HS-5 (cell line): ENCODE measurements at places on chromosomes 11 and 22.

DNA sequence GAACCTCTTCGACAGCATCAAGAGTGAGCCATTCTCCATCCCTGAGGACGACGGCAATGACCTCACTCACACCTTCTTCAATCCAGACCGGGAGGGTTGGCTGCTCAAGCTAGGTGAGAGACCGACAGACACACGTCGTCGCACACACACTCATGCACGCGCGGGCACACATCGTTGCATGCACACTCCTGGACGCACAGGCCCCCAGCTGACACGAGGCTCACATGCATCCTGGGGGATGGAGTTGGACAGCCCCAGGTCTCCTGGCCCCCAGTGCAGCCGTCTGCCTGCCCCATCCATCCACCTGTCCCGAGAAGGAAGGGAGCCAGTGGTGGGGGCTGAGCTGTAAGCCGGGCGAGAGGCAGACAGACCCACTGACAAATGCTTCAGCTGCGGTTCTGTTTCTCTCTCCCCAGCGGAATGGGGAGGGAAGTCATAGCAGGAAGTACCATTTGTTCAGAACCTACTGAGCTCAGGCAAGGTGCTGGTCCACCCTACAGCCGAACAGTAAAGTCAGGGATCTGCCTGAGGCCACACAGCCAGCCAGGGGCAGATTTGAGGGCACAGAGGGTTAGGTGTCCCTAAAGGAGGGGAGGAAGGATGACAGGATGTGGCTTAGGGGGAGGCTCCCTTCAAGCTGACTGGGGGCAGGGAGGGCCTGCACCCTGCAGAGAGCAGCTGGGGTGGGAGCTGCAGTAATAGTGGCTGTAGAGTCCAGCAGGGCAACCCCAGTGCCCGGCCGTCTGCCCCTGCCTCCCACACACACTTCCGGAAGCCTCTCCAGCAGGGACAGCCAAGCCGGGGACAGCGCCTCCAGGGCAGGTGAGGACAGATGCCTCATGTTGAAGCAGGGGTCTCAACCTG lies 27.1 kb downstream of the CYTH4 start:
- DNase-seq, result no peak

GRCh38 chr22:43878079-43878795 lies 13.6 kb downstream of the PNPLA5 start:
- DNase-seq, result no peak

DNA sequence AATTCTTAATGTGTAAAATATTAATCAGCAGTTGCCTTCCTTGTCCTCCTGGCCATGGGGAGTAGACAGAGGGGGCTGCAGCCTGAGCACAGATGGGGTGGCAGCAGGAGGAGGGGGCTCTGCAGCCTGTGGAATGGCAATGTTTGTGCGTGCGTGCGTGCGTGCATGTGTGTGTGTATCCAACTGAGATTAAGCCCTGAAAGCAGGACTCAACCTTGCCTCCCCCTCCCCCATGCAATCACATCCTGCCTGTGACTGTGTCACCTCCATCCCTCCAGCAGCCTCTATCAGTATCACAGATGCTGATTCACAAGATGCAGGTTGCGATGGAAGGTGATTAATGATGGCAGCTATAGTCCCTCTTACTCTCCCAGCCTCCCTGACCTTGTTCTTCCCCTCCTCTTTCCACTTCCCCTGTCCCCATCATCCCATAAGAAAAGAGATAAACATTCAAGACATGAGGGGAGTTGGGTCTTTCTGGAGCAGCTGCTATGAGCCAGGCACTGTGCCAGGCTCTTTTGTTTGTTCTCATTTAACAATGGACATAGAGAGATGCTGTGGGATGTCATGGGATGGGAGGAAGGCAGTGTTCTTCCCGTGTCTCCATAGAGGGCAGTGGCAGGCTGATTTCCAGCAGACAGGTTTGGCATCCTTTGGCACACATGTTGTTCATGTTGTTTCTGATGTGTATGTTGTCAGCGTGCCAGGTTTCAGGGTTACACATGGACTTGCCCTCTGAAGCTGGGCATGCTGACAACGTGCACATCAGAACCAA lies 43.8 kb upstream of the NECTIN1 start:
- no peak for DNase-seq

- no peak for DNase-seq
These were observed 35.3 kb downstream of the ZNRF3 start for GRCh38 chr22:28918550-28919271.

GRCh38 chr22:19448076-19448607 lies 631 bp upstream of the C22orf39 start:
- no peak for DNase-seq

DNA sequence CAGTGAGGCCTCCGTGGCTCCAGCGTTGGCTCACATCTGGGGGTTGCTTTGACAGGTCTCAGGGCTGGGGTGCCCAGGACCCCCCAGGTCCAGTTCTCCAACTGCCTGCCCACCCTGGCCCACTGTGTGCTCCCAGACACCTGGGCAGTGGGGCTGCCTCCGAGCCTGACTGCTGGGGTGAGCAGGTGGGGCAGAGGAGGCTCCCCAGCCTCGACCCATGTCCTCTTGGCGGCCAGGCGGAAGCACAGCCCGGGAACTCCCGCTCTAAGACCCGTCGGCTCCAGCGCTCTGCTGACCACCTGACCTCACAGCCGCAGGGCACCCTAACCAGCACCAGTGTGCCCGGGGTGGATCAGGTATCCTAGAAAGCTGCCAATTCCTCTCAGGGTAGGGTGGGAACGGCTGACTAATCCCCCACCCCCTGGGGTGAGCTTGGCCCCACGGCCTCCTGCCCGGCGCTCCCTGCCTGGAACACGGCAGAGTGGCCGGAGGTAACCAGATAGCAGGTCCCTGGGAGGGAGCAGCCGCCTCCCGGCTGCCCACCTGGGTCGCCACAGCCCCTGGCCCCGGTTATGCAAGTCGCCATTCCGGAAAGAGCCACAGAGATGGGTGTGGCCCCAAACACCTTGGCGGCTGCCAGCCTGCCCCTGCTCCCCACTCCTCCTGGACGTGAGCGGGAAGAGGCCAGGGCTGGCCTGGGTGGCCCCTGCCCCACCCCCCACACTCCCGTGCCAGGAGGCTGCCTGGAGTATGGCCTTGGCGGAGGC lies 19.2 kb upstream of the MUC5B start:
- no peak for DNase-seq
